ENCODE measurements at places on chromosomes 2 and 18.

DNA sequence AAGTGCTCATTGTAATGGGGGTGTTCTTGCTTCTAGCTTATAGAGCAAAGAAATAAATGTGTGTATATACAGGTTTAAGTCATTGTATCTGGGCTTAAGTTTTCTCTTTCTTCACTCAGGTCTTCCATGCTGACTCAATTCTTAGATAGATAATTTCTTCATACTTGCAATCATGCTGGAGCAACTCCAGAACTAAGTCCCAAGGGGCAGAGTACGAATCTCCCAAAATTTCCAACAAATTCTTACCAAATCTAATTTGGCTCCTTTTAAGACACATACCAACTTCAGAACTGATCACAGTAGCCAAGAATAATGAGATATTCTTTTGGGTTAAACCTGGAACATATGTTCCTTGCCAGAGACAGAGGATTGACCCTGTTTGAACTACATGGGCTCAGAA, 4.3 kb upstream of the SPAG16 start:
- DNase-seq = no peak

DNA sequence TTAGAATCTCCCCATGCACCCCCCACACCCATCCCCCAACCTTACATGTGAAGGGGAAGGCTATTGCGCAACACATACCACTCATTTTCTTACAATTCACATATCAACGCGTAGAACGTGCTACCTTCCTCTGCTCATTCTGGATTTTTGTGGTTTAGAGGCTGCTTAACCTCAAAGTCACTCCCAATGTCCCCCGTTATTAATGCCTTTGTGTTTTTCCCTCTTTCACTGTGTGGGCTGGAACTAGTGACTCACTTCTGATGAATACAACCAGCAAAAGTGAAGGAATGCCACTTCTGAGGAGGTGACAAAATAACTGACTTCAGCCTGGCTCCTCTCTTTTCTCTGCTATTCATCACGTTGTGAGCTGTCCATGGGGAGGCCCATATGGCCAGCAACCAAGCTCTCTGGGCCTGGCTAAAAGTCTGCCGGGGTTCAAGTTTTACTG, 342.5 kb upstream of the NXPH2 start:
- DNase-seq = no peak

GRCh38 chr2:165952741-165953211, 800 bp downstream of the TTC21B start:
- no peak for DNase-seq

GRCh38 chr18:11736656-11737055, 47.6 kb downstream of the GNAL start:
- no peak for DNase-seq

- no peak for DNase-seq
Measured at GRCh38 chr2:85394976-85395375, 15.2 kb downstream of the CAPG start.

DNA sequence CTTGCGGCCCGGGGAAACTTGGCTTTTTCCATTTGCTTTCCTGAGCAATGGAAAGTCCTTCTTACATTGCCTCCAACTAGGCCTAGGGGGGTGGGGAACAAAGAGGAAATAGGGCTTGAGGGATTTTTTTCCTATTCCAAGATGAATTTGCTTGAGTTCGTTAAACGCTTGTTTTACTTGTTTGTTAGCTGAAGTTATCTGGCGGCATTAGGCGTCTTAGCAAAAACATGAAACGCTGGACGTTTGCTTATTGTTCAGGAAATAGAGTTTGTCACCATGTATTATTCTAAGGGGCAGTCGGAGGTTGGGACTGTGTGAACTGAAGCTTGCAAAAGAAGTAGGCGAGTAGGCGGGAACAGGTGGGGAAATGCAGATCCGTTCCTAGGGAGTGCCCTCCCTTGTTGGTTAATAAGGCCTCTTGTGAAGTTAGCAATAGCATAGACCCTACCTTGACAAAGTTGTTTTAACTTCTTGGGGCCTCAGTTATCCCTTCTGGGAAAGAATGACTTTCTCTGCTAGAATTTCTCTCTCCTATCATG, 1.9 kb downstream of the CABLES1 start:
- DNase-seq = no peak

Measured in activated CD4-positive, alpha-beta T cell treated with anti-CD3 and anti-CD28 coated beads for 4 hours (primary cell).